ENCODE measurements at places on chromosomes 1 and 21.

DNA sequence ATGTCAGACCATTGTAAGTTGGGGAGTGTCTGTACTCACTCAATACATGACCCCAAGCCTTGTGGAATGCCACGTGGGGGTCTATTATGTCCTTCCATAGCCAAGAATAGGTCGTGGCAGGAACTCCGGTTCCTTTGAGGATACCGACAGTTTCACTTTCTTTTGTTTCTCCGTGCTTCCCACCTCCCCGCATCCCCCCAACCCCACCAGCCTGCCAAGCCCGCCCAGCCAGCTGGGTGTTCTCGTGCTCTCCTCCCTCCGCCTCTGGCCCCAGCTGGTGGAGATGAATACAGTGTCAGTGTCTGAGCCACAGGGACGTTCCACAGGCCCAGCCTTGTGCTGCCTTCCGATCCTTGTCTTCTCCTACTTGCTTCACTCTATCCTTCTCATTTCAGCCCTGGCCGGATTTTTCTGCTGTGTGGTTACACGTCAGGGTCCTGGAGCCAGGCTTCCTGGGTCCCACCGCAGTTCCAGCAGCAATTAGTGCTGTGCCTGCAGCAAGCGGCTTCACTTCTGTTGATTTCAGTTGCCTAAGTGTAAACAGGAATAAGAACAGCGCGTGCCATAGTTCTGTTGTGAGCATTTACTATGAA lies 4.1 kb upstream of the AGTRAP start:
- DNase-seq = no peak

- no peak for DNase-seq
These were observed 71.9 kb upstream of the GOLT1A start for GRCh38 chr1:204285436-204286305.

DNA sequence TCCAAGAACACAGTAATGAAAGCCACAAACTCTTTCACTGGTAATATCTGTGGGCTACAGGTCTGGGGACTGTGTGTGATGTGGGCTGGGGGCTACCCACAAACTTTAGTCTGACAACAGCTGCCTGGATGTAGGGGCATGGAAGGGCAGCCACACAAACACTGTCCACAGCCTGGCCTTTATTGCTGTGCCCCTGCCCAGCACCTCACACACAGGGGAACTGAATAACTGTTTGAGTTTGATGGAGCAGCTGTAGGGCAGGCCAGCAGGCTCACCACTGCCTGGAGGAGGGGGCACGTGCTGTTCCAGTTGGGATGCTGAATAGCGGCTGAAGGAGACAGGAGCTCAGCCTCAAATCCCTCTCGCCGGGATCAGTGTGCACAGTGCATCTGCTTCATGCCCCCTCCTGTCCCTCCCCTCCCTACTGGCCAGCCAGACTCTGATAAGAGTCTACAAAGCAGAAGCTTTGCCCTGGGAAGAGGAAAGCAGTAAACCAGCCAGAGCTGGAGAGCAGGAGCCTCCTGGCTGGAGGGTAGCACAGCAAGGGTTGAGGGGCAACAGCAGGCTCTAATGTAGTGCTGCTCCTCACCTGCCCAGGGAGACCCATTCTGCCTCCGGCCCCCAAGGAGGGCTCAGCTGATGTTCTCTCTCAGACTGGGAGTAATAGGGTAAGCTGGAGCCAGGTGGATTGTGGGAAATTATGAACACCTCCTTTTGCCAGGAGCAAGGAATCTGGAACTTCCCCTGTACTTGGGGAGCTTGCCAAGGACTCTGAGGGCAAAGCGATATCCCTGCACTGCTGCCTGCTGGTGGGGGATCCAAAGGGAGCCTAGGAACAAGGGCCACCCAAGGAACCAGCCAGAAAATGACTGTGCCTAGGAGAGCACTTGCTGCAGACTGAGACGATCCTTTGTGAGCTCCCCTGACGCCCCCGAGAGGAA lies 70.2 kb upstream of the GOLT1A start:
- DNase-seq = no peak

- no peak for DNase-seq
These were observed 68.5 kb downstream of the SLC37A1 start for GRCh38 chr21:42581993-42582786.

GRCh38 chr1:23216771-23217420 lies 406 bp downstream of the HTR1D start:
- DNase-seq = no peak
